SK-MEL-5 (cell line): ENCODE measurements at places on chromosomes 2 and 18.

- no peak for DNase-seq
These were observed 603.3 kb downstream of the TDRD15 start for GRCh38 chr2:21727101-21727500.

GRCh38 chr2:208595386-208596275 lies 189.0 kb downstream of the PTH2R start:
- DNase-seq = no peak

DNA sequence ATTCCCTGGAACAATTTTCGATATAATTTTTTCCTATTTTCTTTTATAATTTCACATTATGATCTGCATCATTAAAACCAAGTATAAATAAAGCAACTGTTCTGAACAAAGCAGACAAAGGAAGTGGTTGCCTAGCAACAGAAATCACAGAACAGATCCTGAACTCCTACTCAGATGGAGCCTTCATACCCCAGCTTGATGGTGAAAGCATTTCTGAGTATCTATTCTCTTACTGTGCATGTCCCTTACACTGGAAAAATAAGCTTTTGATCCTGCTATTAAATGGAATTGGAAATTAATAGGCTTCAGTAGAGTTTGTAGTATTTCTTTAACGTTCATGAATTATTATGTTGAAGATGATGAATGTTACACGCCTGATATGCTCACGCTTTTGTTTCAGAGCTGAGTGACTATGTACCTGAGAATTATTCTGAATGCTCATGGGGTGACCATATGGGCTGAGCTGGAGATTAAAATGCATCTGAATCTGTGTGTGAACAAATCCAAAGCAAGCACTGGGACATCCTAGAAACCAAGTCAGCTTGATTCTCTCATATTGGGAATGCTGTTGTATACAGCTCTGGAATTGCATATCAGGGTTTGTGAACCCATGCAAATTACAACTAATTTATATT lies 254.0 kb downstream of the KCNJ3 start:
- DNase-seq = no peak

DNA sequence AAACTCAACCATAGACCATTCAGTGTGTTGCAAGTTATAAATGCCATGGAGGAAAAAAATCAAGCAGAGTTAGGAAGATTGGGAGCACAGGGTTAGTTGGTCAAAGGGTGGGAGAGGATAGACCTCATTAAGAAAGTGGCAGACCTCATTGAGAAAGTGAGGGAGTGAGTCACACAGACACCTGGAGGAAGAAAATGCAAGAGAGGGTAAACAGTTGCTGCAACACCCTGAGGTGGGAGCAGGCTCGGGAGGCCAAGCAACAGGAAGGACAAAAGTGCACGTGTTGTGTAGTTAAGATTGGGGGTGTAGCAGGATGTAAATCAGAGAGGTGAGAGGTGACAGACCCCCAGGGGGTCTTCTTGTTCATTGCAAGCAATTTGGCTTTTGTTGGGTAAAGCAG lies 6.4 kb downstream of the IL1RL1 start:
- no peak for DNase-seq

GRCh38 chr2:211512806-211513205 lies 956.4 kb downstream of the CPS1 start:
- no peak for DNase-seq

DNA sequence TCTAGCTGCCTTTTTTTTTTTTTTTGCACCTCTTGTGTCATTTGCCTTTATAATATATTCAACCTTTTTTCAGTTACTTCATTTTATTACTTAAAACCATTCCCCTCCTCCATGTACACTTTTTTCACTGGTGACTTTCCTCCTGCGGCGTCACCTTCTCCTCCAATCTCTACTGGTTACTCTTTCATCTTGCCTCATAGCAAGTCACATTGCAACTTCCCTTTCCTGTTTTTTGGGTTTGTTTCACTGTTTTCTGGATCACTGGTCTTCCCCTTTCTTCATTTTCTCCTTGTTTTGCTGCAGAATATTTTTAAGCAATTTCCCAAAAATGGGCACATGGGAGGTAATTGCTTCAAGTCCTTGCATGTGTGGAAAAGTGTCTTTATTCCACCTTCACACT lies 37.7 kb upstream of the GPR155 start:
- no peak for DNase-seq

DNA sequence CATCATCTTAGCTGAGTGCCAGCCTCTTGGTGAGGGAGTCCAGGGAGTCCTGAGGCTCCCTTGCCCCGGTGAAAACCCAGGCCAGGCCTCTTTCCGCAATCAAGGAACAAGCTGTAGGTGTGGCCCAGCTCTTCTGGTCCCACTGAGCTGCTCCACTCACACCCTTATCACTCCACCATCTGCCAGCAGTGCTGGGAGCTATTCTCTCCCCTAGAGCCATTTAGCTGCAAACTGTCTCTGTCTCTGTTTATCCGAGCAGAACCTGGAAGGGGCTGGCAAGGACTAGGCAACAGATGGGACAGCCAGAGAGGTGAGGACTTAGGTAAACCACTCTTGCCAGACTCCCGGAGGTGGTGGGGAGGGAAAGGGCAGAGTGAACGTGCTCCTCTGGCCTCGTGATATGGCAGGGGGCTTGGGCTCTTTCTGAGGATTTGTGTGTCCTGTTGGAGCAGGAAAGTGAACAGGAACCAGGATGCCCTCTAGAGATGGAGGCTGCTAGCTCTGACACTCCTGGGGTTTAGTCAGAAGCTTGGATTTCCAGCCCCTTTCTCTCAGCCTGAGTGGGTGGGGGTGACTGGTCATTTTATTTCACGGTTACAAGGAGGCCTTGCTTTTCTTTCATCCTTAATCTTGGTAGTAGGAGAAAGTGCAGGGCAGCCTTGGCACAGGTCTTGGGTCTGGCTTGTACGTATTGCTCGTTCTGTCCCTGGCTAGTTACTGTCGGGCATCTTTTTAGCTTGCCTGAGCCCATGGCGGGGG lies 19.6 kb downstream of the B3GNT2 start:
- no peak for DNase-seq
